Left lobe of liver (tissue), 2 donors: ENCODE measurements at places on chromosomes 11 and 22. TPM values are rescaled to one million over a fixed set of nuclear protein-coding genes. Genes with fewer than 3 reads are reported as not detected.

GRCh38 chr22:44086271-44087088, 62.4 kb downstream of the PARVB start:
- DNase-seq, result no peak

- DNase-seq, result no peak
Observed at GRCh38 chr22:32661296-32661695, 140.2 kb upstream of the TIMP3 start.

DNA sequence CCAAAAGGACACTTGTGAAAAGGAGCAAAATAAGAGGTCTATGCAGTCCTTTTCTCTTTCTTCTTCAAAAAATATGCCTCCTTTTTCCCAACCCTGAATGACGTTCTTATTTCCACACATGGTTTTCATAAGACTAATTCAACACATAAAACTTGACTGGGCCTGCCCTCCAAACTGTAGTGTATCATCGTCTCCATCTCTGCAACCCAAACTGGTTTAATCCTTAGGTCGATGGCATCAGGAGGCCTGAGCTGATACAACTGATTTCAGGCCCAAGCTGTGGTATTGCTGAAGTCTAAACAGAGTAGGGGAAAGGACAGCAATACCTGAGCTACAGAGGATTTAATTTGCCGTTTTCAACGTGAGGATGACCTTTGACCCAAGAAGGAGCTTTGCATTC, 130.0 kb upstream of the MTNR1B start:
- DNase-seq, result no peak

GRCh38 chr11:71991494-71991893, 7.2 kb upstream of the IL18BP start:
- DNase-seq, result no peak

DNA sequence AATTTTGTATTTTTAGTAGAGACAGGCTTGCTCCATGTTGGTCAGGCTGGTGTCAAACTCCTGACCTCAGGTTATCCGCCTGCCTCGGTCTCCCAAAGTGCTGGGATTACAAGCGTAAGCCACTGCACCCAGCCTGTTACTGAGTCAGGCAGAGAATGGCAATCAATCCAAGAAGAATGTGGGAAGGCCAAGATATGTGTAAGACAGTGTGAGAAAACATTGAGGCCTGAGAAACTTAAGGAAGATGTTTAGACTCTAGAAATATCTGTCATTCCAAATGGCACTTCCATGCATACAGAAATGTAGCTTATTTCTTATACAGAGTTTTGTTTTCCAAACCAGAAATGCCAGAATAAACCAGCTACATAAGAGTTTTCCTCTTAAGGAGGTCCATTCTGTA, 248.5 kb downstream of the ETS1 start:
- no peak for DNase-seq

- no peak for DNase-seq
Observed at GRCh38 chr11:15912291-15912690, 444.1 kb downstream of the SOX6 start.

DNA sequence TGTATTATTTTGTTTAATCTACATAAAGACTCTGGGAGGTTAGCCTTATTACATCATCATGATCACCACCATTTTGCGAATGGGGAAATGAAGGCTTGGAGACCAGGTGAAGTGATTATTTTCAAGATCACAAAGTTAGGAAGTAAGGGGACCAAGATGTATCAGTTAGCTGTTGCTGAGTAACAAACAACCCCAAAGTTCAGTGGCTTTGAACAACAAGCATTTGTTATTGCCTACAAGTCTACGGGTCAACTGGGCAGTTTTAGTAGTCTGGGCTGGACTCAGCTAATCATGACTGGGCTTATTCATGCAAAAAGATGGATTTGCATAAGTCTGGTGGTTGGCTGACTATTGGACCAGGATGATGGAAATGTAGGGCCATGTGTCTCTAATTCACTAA, 389.2 kb downstream of the MIAT start:
- no peak for DNase-seq

GRCh38 chr11:68337399-68337835, 25.0 kb downstream of the LRP5 start:
- DNase-seq, result no peak

- no peak for DNase-seq
Observed at GRCh38 chr22:25728071-25728470, 13.9 kb upstream of the MYO18B start.

DNA sequence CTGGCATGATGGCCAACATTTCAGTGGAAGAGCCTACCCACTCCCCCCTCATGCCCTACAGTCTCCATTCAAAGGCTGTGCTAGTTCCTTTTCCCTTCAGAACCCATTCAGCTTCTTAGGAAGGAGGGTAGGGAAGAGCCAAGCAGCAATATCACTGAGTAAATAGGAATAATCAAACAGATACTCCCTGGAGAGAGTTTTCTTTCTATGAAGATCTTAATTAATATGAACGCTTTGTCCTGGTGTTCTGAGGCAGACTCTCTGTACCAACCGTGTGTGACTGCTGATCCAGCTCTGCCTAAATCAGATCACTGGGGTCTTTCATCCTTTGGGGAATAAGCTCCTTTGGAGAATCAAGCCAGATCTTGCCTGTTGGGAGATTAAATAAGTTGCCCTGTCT, 75.2 kb upstream of the NNMT start:
- no peak for DNase-seq

GRCh38 chr22:24772493-24773220, 1.9 kb downstream of the PIWIL3 start:
- no peak for DNase-seq

DNA sequence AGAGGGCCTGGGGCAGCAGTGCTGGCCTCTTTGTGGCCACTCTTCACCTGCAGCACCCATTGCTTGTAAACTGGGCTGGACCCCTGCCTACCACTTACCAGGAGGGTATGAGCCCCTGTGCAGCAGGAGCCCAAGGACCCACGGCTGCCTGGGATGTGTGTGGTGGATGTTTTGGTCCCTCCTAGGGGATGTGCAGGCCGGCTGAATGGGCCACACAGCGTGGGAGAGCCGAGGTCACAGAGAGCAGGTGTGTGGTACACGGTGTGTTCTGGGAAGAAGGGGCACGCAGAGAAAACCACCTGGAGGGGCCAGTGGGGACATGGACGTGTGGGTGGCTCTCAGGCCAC, 19.3 kb upstream of the GNB1L start:
- no peak for DNase-seq

DNA sequence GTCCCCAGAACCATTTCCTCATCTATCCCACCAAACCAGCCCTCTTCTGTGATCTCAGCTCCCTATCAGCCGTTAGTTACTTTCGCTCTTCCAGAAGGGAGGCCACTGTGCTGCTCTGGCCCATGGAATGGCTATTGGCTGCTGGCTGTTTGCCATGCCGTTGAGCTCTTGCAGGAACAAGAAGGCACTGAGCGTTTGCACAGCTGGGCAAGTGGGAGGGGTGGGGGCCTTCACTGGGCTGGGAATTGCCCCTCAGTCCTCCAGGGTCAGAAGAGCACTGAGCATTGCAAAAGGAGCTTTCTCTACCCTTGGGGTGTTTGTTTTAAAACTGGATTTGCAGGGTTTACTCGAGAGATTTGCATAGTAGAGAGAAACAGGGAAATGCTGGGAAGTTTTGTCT, 129.0 kb upstream of the PARVA start:
- DNase-seq, result peak; percentile 85

DNA sequence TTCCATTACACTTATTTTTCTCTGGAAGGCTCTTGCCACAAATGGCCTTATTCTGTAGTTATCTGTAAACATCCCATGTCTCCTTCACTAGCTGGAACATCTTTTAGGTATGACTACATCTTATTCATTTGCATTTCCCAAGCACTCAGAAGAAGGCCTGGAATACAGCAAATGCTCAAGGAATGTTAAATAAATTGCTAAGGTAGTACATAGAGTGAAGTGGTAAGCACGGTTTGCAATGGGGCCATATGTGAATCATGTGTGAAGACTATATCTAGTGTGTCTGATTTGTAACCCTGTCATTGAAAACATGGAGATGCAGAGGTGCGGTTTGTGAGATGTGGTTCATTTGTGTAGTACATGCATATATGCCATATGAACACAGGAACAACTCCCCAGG, 33.5 kb downstream of the GDPD4 start:
- no peak for DNase-seq

DNA sequence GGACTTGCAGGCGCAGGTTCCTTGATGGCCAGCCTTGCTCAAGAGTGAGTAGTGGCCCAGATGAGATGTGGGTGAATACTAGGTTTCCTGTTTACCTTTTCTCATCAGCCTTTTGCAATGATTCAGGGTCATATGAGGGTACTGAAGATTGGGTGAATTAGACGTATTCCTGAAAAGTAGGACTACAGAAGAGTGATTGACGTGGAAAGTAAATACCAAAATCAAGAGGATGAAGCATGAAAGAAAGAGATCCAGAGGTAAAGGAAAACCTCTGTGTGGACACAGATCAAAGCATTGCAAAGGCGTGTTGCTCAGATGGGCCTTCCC, 59.9 kb downstream of the CYB5R2 start:
- no peak for DNase-seq

DNA sequence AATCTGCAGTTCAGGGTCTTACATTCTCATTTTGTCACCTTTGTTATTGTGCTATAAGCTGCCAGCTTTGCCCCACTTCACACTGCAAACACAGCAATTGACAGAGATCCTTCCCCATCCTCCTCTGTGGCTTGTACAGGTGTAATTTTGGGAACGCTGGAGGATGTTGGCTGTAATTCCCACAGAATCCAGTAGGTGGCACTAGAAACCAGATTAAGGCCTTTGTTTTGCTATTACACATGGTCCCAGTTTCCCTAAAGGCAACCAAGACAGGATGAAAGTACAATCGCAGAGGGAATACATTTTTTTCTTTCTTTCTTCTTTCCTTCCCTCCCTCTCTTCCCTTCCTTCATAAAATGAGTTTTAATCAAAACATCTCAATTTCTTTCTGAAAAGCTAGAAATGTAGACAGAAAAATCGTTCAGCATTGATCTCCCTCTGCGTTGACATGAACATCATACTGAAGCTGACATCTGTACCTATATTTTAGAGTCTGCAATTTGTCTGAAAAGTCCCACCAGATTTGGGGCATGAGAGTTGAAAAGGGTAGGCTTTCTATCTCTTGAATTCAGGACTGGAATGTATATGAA, 21.3 kb upstream of the NELL1 start:
- no peak for DNase-seq

GRCh38 chr11:83033972-83034672, 37.6 kb downstream of the RAB30 start:
- no peak for DNase-seq

DNA sequence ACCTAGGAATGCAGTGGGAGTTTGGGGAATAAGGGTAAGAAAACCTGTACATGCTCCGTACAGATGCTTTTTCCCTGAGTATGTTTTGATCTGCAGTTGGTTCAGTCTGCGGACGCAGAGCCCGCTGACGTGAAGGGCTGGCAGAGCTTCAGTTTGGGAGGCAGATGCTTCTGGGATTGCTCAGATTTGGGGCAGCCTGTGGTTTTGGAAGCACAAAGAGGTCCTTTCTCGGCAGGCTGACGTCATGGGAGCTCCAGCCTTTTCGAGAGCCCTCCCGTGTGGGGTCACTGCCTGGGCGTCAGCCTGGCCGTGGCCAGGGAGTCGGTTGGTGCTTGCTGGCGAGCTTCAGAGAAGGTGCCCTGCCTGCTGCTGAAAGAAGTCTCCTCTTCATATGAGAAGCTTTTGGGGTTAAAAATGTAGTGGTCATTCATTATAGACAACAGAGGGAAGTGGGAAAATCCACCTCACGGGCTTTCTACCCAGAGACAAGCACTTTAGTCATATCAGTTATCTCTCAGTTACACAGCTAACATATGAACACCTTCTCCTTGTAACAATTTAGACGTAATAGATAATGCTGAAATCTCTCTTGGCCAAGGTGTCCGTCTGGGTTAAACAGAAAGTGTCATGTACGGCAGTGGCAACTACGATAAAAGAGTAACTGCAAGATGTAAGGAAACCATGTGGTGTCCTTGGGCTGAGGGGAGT, 26.8 kb downstream of the TPCN2 start:
- no peak for DNase-seq

DNA sequence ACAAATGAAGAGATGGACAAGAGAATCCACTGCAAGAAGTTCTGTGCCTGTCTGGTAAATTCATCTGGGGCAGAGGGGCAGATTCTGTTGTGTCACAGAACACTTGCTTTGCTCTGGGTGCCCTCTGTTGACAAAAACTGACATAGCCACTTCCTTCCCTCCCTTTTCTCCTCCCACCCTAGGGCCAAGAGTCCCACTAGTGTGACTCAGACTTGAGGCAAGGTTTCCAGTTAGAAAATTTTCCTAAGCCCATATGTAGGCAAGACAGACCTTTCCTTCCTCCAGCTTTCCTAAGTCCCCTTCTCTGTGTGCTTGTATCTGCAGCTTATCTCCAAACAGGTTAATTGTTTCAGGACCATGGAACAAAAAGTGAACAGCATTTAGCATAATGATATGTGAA, 106.8 kb downstream of the RBFOX2 start:
- peak; percentile 58 for DNase-seq

GRCh38 chr11:28339488-28339887, 231.3 kb downstream of the METTL15 start:
- no peak for DNase-seq

GRCh38 chr22:46287873-46288751, 8.6 kb upstream of the GTSE1 start:
- no peak for DNase-seq

DNA sequence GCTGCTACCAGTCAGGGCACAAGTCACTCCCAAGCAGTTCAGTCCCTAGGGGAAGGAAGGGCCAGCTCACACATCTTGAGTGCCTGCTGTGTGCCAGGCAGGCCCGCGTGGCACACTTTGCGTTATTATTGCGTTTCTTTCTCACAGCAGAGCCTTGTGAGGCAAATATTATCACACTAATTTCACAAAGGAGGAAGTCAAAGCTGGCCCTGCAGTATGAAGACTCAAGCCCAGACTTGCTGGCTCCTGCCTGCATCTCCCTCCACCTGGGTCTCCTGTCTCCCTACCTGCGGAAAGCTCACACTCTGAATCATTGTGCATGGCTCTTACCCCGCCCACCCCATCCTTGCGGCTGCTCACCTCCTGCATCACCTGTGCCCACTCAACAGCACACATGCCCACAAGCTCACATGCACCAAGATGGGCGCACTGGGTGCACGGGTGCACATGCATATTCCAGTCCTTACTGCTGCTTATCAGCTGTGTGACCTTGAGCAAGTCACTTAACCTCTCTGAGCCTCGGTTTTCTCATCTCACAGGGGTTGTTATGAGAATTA, 31.7 kb upstream of the P2RY2 start:
- DNase-seq, result no peak

DNA sequence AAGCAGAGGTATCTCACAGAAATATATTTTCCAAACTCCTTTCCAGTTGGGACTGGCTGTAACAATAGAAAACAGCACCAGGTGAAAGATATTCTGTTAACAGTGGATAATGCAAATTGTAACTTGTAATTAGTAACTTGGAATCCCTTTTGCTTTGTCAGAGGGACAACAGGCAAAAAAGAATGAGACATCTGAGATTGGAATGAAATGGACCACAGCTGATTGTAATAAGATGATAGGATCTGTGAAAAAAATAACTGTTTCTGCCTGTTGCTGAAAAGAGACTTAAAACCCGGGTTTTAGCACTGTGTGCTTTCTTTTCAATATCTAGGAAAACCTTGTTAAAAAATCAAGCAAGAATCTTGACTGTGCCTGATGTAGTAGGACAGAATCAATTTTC, 655.7 kb downstream of the METTL15 start:
- DNase-seq, result no peak

Gene SLC25A18
- 48.7 TPM for total RNA-seq

Gene KCNQ1OT1
- 1.2 TPM for total RNA-seq

Gene MMP20
- not detected for total RNA-seq

Gene OR52K2
- total RNA-seq, result not detected

Gene DLAT
- 9.3 TPM for total RNA-seq

Gene GLYATL2
- not detected for total RNA-seq

Gene HBB
- total RNA-seq, result 143 TPM

Gene LRRN4CL
- not detected for total RNA-seq

Gene ACO2
- 71.8 TPM for total RNA-seq

Gene CASP1
- 5.4 TPM for total RNA-seq

Gene HSPB2
- 0.13 TPM for total RNA-seq

Gene RIMBP3B
- total RNA-seq, result 0.08 TPM
